ENCODE measurements at places on chromosomes 5 and 9.

DNA sequence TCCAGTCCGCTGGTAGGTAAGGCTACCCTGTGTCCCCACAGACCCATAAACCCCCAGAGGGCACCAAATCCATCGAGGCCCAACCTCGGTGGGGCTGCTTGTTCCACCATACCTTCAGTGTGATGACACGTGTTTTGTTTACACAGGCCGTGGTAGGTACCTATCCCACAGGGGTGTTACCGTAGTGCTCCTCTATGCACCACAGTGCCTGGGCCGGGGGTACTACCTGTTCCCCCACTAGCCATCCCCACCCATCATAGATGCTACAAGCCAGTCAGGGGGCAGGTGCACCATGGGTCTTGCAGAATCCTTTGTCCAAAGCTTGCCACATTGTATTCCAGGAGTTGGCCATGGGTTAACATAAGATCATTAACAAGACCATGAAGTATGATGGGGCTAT, 796.2 kb downstream of the EFNA5 start:
- DNase-seq: no peak

GRCh38 chr5:10235350-10235749, 14.3 kb downstream of the ATPSCKMT start:
- DNase-seq: no peak

GRCh38 chr5:11323761-11324160, 562.7 kb upstream of the DAP start:
- no peak for DNase-seq

DNA sequence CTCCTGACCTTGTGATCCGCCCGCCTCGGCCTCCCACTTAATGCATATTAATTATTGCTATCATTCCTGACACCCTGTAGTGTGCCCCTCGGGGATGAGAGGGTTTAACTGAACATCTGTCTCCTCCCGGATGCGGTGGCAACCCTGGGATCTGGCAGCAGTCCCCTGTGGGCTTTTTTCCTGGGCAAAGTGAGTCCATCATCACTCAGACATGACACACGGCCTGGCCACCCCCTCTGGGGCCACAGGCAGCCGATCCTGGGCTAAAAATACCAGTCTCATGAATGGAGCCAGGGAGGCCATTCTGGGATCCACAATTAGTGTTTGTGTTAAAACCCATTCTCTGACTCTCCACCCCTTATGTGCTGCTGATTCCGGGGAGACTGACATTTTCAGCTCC, 161.2 kb downstream of the RGS3 start:
- DNase-seq: no peak

DNA sequence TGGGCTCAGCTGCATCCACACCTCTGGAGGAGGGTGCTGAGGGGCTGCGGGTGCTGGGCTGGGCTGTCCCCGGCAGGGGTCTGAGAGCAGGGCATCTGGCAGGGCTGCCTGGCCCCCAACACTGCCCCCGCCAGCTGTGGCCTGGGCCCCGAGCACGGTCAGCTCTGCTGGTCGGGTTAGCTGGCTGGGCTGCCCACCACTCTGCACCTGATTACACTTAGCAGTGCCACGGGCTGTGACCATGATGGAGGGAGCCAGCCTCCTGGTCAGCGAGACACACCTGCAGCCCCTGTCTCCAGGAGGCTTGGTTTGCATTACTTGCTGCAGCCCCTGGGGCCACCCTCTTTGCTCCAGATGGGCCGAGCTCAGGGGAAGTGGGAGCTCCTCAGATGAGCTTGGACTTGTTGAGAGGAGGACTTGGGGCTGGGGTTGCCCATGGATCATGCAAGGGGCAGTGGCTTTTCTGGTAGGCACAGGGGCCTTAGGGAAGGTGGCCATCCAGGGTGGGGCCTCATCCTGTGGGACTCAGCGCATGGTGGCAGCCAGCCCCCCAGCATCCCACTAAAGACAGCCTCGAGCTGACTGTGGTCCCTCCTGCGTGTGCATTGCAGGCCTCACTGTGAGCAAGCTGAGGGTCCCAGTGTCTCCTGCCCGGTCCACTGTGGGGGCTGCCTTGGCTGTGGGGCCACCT, 132.0 kb upstream of the FAM120A start:
- no peak for DNase-seq

DNA sequence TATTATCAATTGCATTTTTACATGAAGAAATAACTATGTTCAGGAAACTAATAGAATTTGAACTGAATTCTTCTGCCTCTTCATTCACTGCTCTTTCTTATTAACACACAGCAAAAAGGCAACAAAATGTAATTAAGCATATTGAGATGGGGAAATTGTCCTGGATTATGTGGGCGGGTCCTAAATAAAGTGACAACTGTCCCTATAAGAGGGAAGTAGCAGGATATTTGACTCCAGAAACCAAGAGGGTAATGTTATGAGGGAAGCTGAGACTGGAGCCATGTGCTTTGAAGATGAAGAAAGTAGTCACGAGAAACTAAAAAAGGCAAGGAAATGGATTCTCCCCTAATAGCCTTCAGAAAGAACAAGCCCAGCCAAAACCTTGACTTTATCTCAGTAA, 311.2 kb upstream of the PIK3R1 start:
- no peak for DNase-seq

GRCh38 chr9:108834959-108835665, 20.7 kb downstream of the ACTL7B start:
- DNase-seq: no peak

DNA sequence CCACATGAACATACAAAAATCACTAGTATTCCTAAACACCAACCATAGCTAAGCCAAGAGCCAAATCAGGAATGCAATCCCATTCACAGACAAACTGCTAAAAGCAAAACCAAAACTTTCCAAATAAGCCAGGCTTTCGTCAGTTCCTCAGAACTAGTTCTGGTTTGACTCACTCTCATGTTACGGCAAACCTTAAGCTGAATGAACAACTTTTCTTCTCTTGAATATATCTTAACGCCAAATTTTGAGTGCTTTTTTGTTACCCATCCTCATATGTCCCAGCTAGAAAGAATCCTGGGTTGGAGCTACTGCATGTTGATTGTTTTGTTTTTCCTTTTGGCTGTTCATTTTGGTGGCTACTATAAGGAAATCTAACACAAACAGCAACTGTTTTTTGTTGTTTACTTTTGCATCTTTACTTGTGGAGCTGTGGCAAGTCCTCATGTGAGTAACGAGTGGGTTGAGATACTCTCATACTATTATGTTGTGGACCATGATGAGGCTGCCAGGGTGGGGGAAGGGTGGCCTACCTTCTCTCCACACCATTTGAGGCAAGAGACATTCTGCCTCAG, at the start of gene PDCD1LG2:
Gene PDCD1LG2, plus strand, starts transcription at position 172 of the 572 bp plus-strand sequence. CDS start 12,016 bp downstream, outside the sequence.
- DNase-seq: no peak

GRCh38 chr9:86424251-86424891, 70.2 kb upstream of the TUT7 start:
- no peak for DNase-seq

GRCh38 chr5:8333977-8334376, 465.0 kb downstream of the MTRR start:
- no peak for DNase-seq

GRCh38 chr9:29348999-29349398, 1775.7 kb upstream of the C9orf72 start:
- no peak for DNase-seq

- no peak for DNase-seq
These were observed 55.9 kb downstream of the IRF1 start for GRCh38 chr5:132434416-132435286.

GRCh38 chr9:105126226-105126625, 118.2 kb upstream of the SLC44A1 start:
- no peak for DNase-seq

DNA sequence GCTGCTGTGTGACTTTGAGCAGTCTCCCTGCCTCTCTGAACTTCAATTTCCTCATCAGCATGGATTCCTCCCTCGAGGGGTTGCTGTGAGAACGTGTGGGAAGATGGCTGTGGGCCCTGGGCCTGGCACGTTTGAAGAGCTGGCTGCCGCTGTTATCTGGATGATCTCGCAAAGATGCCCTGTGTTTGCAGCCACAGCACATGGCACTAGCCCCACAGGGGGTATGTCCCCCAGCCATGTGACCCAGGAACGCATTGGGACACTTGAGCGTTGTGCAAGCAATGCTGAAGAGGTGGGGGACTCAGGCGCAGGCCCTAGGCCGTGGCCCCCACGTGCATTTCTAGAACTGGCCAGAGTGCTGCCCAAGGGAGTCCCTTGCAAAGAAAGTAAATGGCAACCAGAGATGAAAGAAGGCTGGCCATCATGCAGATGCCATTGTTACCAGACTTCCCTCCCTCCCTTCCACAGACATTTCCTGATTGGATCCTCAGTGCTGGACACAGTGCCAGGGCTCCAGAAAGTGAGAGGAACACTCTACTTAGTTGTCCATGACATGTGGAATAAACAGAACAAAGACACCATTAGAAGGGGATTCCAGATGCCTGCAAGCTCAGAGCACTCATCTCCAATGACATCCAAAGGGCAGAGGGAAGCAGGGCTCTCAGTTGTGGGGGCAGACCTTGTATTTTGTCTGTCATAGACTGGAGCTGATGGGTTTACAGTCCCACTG, 65.1 kb upstream of the NEURL1B start:
- DNase-seq: no peak

- no peak for DNase-seq
These were observed 58.3 kb upstream of the SEMA6A start for GRCh38 chr5:116632890-116633289.

DNA sequence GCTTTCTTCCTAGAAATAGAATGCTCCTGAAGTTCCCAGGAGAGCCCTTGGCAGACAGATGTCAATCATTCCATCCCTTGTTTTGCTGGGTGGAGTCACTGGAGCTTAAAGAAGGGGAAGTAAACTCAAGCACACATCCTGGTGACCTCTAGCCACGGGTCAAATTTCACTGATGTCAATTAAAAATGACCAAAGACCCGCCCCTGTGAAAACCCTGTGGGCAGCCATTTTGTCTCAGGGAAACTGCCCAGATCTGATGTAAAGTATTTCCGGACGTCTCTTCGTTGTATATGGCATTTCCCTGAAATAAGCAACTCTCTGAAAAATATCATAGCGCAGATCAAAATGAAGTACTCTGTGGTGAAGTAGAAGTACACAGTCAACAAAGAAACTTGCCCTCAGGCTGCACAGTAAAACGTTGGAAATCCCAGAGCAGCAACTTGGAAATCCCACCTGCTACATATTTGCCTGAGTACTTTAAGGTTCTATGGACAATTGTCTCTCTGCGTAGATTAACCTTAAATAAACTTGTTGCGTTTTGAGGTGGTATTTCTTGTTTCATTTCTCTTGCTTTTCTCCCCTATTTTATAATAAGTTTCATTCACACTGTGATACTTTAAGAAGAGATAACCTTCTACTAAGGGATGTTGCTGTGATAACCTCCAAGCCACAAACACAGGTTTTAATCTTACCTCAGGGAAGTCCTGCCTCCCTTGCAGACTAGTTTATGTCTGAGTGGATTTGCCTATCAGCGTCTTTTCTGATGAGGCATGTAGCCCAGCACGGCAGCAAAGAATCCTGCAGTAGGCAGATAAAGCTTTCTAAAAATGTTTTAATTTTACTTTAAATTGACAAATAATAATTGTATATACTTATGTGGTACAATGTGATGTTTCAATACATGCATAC, 60.9 kb upstream of the PIP5K1B start:
- no peak for DNase-seq

DNA sequence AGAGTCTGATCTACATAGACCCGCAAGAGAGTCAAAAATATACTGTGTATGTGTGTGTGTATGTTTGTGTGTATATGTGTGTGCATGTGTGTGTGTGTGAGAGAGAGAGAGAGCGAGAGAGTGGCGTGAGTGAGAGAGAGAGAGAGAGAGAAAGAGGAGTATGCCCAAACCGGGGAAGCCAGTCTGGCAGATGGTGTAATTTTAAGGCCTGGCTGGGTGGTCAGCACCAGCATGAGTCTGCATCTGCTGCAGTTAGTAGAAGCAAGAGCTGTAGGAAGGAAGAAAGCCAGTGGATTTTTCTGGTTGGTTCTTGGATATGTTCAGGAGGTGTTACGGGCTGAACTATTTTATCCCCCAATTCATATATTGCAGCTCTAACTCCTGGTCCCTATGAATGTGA, 75.2 kb downstream of the ACTBL2 start:
- DNase-seq: no peak

DNA sequence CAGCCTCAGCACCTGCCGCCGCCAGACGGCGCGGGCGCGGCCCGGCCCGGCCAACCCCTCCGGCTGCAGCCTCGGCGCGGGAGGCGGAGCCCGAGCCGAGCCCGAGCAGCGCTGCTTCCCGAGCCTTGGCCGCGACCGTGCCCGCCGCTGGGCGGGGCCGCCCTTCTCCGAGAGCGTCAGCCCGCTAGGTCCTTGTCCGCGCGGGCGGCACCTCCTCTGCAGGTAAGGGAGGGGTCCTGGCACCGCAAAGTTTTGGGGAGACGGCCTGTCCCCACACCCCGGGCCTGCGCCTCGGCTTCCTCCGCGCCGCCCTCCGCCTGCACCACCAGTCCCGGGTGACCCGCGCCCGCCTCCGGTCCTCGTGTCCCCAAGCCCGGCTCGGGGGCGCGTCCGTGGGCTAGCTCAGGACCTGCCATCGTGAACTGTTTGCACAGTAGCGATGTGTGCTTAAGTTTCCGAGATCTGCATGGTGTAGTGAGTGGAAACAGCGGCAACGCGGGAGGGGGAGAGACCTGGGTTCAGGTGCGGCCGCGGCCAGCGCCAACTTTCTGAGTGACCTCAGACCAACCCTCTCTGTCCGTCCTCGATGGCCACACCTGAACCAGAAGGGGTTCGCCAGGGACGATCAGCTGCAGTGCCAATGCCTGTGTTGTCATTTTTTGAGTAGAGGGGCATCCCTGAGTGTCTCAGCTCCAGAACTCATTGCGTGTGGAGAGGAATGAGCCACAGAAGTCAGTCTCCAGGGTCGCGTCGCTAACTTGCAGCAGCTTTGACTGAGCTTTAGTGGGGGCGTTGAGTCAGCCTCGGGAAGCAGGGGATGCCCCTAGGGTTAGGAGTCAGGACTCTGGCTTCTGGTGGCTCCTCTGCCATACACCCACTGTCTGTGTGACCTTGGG, at the start of gene FRMPD1:
Gene FRMPD1, plus strand, starts transcription at position 82 of the 896 bp plus-strand sequence. CDS start 41,688 bp downstream, outside the sequence.
- DNase-seq: no peak

- no peak for DNase-seq
These were observed 83.6 kb downstream of the MACROH2A1 start for GRCh38 chr5:135315386-135315785.

GRCh38 chr5:118883362-118883761, 105.0 kb downstream of the DTWD2 start:
- DNase-seq: no peak

- no peak for DNase-seq
These were observed 74.1 kb upstream of the ELL2 start for GRCh38 chr5:96035796-96036195.

DNA sequence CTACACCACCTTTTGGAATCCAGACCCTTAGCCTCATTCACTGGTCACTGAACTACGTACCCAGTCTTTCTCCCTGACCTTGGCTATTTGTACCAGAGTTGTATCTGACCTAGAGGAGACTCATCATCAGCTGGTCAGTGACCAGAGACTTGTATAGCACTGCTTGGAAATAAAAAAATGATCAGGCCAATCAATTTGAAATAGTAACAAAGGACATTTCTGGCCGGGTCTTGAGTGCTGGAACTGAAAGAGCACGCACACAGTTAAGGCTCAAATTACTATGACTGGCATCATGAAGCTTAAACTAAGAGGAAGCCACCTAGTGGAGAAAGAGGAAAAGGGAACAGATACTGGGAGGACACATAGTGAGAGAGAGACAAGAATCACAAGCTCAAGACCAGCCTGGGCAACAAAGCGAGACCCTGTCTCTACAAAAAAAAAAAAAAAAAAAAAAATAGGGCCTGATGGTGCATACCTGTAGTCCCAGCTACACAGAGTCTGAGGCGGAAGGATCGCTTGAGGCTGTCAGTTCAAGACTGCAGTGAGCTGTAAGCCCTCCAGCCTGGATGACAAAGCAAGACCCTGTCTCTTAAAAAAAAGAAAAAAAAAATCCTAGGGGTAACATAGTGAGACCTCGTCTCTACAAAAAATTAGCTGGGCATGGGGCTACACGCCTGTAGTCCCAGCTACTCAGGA, 12.8 kb upstream of the SRP19 start:
- DNase-seq: no peak

GRCh38 chr5:148418511-148418910, 34.8 kb downstream of the FBXO38 start:
- no peak for DNase-seq
